ENCODE measurements at places on chromosomes 6 and 20.

- DNase-seq = no peak
Measured at GRCh38 chr20:1019344-1019743, 17.2 kb upstream of the RSPO4 start.

- DNase-seq = no peak
Measured at GRCh38 chr20:38633577-38634093, 32.0 kb downstream of the ARHGAP40 start.

- DNase-seq = no peak
Measured at GRCh38 chr6:67497749-67498148, 1137.3 kb upstream of the ADGRB3 start.

GRCh38 chr6:32835167-32835893 lies 3.2 kb downstream of the TAP2 start:
- no peak for DNase-seq

GRCh38 chr6:138307816-138308730 lies 69.6 kb upstream of the SMIM28 start:
- no peak for DNase-seq

DNA sequence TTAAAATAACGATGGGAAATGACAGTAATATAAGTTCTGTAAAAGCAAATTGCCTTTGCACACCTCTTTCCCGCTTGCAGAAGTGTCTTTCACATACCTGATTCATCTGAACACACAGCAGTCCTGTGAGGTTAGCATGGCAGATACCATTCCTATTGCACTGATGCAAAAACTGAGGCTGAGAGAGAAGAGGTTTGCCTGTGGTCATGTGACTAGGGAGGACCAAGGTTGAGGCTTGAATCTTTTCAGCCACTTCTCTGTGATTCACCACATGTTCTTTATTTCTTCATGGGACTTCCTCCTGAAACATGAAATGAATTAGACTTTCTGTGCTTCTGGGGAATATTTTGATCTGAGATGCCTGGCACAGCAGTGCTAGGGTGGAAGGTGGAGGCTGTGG lies 92.9 kb downstream of the VEGFA start:
- DNase-seq = no peak

GRCh38 chr6:143093290-143093689 lies 32.6 kb downstream of the AIG1 start:
- DNase-seq = no peak

DNA sequence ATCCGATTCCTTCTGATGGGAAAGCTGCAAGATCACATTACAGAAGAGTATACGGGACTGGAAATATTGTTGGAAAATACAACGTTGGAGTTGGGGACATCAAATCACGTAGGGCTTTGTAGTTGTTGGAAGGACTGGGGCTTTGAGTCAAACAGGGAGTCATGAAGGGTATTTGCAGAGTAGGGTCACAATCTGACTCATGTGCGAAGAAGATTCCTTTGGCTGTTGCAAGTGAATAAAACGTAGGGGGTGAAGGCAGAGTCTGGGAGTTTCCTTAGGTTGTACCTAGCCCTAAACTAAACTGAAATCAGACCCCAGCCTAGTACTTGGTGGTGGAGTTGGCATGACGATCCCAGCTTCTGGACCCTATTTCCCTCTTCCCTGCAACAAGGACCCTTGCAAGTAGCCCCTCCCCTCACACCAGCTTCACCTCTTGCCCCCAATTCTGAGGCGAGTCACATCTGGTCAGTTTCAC lies 32.3 kb downstream of the SNX5 start:
- no peak for DNase-seq

DNA sequence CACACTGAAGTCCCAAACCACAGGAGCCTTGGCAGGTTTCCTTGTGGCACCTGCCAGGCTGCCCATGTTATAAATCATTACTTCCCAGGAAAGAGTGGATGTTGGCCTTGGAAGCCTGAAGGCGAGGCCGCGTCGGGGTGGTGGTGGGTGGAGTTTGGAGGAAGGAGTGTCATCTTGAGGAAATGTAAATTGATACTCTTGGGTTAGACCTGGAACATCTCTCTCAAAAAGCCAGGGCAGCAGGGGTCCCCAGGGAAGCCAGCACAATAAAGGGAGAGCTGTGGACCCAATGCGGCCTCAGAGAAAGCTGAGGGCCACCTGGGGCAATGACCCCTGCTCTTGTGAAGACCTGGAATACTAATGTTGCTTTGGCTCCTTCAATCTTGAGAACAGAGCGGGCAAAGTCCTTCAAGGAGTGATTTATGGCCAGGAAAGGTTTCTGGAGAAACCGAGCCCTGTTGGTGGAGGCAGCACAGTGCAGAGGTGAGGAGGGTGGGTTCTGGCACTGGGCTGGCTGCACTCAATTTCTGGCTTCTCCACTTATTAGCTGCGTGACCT lies 26.3 kb upstream of the TRAF3IP2 start:
- no peak for DNase-seq

DNA sequence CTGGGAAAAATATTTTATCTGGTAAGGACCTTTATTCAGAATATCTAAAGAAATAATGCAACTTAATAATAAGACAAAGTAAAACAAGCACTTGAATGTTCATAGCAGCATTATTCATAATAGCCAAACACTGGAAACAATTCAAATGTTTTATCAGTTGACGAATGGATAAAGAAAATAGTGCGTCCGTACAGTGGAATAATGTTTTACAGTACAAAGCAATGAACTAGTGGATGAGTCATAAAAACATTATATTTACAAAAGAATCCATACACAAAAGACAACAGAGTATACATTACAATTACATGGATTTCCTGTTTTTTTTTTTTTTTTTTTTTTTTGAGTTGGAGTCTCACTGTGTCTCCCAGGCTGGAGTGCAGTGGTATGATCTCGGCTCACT lies 12.7 kb downstream of the SMAP1 start:
- no peak for DNase-seq

- no peak for DNase-seq
Measured at GRCh38 chr20:43096126-43096930, 93.4 kb downstream of the PTPRT start.

DNA sequence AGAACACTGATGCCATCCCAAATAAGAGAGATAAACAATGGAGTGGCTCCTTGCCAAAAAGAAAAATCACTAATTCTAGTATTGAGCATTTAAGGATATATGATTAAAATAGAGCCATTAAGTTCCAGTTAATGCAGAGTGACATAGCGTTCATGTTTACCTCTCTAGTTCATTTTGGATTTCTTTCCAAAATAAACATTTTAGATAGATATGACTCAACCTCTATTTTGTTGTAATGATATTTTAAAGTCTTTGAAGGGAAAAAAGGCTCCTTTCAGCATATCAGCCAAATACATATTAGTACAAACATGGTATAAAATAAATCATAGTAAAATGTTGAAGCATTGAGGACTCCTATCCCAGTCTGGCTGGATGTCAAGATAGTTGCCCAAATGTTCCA lies 33.4 kb downstream of the RWDD2A start:
- DNase-seq = no peak

- DNase-seq = no peak
Measured at GRCh38 chr6:50654155-50654554, 59.2 kb upstream of the TFAP2D start.

GRCh38 chr6:31087494-31088089 lies 24.8 kb downstream of the C6orf15 start:
- DNase-seq = peak; percentile 56

- no peak for DNase-seq
Measured at GRCh38 chr6:78947529-78947928, 80.2 kb downstream of the IRAK1BP1 start.

DNA sequence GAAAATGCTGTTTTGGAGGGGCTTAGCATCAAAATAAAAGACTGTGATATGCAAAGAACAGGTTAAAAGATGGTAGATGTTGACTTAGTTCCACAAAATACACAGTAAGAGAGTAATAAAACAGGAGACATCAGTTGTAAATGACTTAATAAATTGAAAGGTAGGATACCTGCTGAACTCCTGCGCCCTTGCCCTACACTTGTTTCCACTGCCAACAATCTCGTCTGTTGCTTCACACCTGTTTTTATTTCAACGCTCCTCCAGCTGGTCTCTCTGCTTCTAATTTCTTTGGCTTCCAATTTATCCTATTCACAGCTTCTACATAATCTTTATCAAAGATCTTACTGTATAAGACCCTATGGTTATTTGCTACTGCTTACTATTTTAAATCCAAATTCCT lies 115.9 kb upstream of the BEND3 start:
- DNase-seq = no peak

DNA sequence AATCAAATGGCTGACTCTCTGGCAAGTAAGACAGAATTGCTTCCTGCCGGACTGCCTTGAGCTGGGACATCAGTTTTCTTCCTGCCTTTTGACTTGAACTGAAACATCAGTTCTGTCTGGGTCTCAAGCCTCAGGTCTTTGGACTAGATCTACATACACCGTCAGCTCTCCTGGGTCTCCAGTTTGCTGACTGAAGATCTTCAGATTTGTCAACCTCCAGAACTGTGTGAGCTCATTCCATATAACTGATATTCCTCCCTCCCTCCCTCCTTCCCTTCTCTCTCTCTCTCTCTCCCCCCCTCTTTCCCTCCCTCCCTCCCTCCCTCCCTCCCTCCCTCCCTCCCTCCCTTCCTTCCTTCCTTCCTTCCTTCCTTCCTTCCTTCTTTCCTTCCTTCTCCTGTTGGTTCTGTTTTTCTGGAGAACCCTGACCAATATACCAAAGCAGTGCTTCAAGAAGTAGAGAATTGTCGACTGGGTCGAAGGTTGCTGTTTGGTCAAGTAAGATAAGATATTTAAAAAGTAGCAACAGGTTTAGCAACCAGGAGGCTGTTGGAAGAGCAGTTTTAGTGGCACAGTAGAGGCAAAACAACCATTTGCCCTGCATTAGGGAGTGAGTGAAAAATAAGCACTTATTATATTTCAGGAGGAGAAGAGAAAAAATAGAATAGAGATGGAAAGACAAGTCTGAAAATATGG lies 33.1 kb upstream of the CMTR1 start:
- DNase-seq = no peak

- DNase-seq = no peak
Measured at GRCh38 chr6:129402244-129402643, 307.7 kb downstream of the ARHGAP18 start.

- DNase-seq = no peak
Measured at GRCh38 chr20:48226642-48227041, 441.4 kb upstream of the SULF2 start.

All from SK-N-MC (cell line).